ENCODE measurements at places on chromosomes 3 and 15.

DNA sequence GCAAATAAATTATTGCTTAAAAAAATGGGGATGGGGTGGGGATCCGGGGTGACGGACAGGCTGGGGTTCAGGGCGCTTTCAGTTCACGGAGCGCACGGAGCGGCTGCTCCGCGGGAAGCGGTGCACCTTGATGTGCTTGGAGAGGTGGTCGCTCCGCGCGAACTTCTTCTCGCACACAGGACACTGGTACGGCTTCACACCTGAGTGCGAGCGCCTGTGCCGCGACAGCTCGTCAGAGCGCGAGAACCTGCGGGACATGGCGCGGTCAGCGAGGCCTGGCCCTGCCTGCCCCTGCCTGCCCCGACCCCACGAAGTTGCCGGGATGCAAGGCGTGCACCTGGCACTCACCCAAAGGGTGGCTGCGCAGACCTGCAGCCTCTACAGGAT is 13.6 kb downstream of the KLF15 start:
- DNase-seq = no peak

DNA sequence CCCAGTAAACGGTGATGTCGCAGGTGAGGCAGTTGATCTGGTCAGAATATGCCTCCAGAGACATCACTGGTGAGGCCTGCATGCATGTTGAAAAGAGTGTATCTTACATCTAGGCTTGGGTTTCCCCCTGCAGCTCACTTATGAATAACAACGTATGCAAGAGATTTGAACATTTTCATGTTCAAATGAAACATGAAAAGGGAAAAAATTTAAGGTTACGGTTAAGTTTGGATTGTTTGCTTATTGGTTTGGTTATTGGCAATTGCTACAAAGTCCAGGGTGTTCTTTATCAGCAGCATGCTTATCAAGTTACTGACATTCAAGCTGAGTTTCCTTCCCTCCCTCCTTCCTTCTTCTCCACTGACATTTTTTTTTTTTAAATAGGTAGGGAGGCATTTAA is 123.2 kb downstream of the IGF1R start:
- DNase-seq = peak; percentile 17

DNA sequence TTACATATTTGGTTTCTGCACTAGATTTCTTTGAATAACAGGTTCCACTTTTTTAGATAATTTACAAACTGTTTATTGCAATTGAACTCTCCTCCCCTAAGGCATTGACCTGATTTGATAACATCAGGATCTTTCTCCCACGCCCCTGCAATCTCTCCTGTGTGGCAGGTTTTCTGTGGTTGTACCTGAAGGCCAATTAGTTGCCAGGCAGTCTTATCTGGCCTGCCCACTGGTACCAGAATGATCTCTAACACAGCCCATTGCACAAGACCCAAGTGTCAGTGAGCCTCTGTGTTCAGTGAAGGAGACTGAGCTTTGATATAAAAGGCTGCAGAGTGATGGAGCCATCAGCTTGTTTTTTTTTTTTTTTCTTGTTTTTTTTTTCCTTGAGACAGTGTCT is 3.3 kb downstream of the ACAD9 start:
- DNase-seq = no peak

DNA sequence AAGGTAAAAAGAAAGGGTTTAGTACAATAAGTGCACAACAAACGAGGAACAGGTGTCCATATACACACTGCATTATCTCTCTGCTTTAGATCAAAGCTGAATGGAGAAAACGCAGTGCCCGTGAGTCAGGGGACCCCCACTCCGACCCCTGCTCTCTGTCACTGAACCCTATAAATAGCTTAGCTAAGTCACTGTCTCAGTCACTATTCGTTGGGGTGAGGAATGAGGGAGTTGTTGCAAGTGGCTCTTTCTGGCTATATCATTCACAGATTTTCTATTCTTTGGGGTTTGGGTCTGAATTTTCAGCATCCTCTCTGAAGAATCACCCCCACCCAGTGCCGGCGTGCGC is 458 bp upstream of the STAC start:
- no peak for DNase-seq

DNA sequence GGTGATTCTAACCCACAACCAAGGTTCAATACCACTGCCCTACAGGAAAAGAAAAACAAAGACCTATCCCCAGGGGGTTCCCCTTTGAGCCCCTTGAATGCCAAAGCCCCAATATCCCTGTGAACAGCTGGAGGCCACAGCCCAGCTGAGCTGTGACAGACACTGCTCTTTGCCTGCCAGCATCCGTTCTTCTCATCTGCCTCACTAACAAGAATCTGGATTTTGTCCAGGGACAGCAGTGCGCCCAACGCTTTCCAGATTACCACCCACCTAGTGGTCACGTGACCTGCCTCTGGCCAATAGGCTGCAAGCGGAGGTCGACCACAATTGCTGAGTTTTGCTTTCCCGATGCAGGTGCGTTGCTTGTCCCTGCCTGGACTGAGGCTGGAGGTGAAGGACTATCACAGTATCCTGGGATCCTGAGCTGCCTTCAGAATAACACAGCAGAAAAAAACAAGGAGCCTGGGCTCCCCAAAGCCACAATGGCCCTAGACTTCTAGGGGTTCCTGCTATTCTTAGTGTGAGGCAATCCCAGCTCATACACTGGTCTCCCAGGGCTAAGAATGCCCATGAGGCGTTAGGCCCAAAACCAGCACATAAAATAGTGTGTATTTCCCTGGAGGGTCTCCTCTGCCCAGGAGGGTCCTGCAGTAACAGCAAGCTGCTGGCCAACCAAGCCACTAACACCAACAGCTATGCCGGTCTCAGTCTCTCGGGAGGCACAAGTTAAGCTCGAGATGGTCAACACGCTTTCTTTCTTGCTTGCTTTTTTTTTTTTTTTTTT is 13.8 kb downstream of the BDH1 start:
- DNase-seq = peak; percentile 91

GRCh38 chr15:50259276-50259675 is 6.2 kb downstream of the HDC start:
- no peak for DNase-seq

Data from cardiac muscle cell (in vitro differentiated cells and primary cell).